ENCODE measurements at places on chromosomes 4 and X.

GRCh38 chr4:72357908-72358307 lies 211.1 kb downstream of the ADAMTS3 start:
- DNase-seq, result no peak

DNA sequence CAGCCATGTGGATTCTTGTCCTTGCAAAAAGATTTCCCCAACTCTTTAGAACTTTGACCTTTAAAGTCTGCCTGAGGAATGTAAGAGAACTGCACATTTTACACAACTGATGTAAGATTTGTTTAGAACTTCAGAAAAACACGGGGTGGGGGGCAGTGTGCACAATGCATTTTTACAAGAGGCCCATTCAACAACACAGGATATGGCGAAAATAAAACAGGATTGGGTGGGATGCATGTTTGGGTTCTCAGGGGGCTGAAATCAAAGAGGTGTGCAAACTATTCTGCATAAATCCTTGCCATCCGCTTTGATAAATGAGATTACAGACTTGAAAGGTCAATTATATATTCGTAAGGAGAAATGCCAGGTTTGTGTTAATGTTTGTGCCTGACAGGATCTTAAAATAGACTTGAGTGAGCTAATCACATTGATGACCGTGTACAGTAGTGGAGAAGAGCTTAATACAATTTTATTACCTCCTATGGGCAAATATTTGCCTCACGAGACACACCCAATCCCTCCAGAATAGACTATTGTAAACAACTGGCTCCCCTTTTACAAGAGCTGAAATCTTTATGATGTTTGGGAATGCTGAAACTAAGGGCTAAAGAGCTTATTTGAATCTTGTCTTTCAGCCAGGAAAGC lies 184.1 kb upstream of the LEF1 start:
- DNase-seq, result no peak

DNA sequence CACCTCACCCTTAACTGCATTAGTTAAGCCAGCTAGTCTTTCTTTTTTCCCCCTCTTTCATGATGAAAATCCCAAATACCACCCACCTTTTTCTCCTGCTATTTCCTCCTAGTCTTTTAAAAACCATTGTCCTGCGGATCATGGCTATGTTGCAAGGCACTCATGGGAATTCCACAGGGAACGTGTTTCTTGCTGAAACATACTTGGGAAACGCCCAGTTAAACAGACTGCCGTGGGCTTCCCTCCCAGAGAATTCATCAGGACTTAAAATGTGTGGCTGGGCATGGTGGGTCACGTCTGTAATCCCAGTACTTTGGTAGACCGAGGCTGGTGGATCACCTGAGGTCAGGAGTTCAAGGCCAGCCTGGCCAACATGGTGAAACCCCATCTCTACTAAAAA lies 32.2 kb downstream of the XG start:
- no peak for DNase-seq

GRCh38 chrX:46310815-46311497 lies 234.3 kb downstream of the ZNF674 start:
- no peak for DNase-seq

- no peak for DNase-seq
These were observed 95.5 kb downstream of the TENM3 start for GRCh38 chr4:182338746-182339145.

DNA sequence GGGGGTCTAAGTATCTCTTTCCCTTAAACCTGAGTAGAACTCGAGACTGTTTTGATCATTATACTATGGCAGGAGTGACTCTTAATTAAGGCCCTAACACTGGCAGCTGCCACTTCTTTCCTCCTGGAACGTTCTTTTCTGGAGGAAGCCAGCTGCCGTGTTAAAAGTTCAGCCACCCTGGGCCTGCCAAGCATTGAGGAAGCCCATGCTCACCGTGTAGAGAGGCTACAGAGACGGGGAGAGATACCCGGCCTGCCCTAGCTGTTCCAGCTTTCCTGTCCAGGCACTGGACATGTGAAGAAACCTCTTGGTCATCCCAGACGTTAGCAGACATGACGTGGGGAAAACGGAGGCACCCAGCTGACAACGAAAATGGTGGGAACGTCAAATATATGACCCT lies 274.1 kb downstream of the ARHGAP10 start:
- DNase-seq, result no peak

DNA sequence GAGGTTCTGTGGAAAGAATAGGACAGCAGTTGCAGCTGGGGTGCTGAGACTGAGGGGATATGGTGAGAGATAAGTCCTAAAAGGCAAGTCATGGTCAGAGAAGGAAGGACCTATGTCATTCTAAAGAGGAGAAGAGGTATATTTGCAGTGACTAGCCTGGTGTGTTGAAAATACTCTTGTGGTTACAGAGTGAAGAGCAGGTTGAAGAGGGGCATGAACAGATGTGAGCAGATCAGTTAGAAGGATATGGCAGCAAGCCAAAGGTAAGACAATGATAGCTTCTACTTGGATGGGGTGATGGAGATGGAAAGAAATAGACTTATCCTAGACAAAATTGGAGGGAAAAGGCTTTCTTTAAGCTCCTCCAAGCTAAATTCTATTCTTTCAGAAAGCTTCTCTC lies 469.8 kb upstream of the CPEB2 start:
- DNase-seq, result no peak
